ENCODE measurements at places on chromosomes 16 and 17.

DNA sequence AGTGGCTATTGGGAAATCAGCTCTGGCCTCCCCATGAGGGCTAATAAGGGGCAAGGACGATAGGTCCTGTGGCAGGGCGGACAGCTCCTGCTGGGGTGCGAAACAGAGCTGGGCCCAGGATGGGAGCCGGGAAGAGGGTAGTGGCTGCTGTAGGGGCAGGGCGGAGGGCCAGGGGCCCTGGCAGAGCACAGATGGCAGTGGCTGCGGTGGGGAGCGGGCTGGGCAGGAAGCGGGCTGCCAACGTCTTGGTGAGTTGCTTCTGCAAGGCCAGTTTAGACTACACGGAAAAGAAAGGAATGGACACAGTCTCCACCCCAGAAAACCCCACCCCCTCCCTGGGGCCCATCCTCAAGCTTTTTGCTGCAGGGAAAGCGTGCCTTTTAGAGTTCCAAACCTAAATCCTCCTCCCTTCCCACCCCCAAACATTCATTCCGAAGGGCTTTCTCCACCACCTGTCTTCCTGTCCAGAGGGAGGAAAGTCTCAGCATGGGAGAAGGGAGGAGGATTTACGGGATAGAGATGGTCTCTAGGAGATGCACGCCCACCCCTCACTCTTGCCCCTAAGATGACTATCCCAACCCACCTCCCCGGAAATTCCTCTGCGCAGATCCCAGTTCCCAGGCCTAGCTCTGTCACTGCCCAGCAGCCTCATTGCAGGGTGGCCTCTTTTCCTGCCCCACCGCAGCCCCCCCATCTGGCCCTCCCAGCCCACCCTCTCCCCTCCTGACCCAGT is 7.1 kb downstream of the NKIRAS2 start:
- no peak for DNase-seq

GRCh38 chr17:5621026-5621425 is 36.7 kb upstream of the NLRP1 start:
- DNase-seq, result no peak

DNA sequence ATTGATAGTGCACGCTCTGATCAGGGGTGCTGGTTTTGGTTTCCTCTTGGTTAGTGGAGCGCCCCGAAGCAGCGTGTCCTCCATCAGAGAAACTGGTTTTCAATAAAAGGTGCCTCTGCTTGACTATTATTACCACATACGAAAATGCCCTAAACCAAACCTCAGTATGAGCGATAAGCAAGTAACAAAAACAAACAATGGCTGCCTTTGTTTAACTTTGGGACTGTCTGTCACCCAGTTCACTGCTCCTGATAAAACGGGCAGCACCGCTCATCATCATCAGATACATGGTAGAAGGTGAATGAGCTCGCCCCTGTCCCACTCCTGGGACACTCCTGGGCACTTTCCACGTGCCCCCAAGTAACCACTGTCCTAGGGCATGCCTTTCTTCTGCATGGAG is 24.0 kb downstream of the DUSP14 start:
- DNase-seq, result no peak

GRCh38 chr17:48568499-48569239 is 9.5 kb downstream of the HOXB4 start:
- DNase-seq, result no peak

GRCh38 chr16:84643674-84644073 is 4.6 kb upstream of the KLHL36 start:
- DNase-seq, result no peak

GRCh38 chr17:69593716-69594115 is 179.2 kb downstream of the MAP2K6 start:
- no peak for DNase-seq

GRCh38 chr17:80102664-80103448 is 1.5 kb downstream of the GAA start:
- no peak for DNase-seq

DNA sequence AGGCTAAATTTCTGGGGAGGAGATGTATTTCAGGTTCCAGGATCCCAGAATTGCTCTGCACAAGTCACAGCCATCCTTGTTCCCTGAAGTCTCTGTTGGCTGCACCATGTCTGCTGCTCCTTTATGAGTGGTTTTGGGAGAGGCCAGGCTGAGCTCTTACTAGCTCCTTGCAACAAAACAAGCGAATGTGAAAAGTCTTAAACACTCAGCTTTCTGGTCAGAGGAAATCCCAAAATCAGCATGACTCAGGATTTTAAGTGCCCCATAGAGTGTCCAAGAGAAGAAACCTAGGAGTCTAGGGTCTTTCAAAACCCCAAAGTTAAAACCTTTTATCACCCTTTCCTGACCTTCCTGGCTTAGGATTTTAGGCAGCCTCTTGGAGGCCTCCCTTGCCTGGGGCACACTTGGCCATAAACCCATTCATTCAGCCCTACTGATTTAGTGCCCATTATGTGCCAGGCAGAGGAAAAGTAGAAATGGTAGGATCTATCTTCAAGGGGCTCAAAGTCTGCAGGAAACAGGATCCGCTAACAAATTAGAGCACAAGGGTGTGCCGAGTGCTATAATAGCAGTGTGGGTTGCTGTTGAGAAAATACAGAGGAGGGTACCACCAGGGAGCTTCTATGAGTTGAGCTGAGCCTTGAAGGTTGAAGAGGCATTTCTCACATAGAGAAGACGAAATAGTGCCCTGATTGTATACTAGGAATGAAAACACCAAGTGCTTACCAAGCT is 36.9 kb downstream of the SOST start:
- DNase-seq, result no peak

- no peak for DNase-seq
Observed at GRCh38 chr16:66373667-66374066, 7.2 kb downstream of the CDH5 start.

- no peak for DNase-seq
Observed at GRCh38 chr16:15518381-15519351, 84.3 kb downstream of the BMERB1 start.

GRCh38 chr17:13749891-13750235 is 148.1 kb upstream of the HS3ST3A1 start:
- no peak for DNase-seq

- DNase-seq, result no peak
Observed at GRCh38 chr17:79332011-79332554, 257.5 kb downstream of the ENGASE start.

- no peak for DNase-seq
Observed at GRCh38 chr17:48228720-48229119, 121.2 kb downstream of the SNX11 start.

GRCh38 chr16:57069053-57069452 is 23.3 kb upstream of the CPNE2 start:
- DNase-seq, result no peak

DNA sequence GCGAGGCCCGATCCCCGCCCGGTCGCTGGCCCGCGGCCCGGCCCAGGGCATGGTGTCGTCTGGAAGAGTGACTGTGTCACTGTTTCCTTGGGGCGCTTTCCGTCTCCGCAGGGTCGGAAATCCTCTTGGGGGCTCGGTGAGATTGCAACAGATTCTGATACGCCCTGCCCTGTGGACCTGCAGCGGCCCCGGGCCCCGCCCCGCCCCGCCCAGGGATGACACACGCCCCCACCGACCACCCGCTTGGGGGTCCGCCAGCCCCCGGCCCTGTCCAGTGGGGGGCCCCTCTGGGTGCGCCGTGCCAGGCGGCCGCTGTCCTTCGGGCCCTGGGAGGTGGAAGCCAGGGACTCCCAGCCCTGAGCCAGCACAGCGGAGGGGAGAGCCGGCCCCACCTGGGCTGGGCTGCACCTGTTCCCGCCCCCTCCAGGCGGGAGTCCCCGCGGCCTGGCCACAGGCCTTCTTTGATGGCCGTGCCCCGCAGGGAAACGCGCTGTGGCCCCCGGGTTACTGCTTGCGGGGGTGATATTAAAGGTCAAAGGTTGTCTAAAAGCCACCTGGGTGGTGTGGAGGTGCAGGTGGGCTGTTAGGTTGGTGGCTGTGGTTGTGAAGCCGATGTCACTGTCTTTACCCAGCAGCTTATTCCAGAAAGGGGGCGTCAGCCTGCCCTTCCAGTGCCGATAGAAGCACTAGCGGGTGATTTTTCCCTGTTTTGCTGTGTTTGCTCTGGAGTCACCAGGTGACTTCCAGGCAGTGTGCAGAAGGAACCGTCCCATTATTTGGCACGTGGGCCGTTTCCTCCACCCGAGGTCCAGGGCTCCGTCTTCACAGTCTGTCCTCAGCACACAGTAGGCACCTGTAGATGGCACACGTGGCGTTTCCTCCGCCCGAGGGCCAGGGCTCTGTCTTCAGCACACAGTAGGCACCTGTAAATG is 752 bp downstream of the TBC1D24 start:
- DNase-seq, result no peak

DNA sequence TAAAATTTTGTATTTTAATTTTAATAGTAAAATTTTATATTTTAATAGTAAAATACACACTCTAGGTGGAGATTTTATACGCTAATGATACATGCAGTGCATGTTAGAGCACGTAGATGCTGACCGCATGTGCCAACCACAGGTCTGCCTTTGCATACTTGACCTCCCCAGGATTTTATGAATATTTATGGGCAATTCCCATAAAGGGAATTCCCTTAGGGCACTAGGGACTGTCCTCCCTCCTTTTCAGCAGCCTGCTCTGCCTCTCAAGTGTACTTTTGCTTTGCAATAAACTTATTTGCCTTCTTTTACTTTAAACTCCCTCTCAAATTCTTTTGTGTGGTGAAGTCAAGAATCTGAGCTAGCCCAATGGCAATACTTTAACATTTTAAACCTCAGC is 217.7 kb upstream of the CDH8 start:
- no peak for DNase-seq

- no peak for DNase-seq
Observed at GRCh38 chr17:17443173-17443572, 33.6 kb upstream of the MED9 start.

DNA sequence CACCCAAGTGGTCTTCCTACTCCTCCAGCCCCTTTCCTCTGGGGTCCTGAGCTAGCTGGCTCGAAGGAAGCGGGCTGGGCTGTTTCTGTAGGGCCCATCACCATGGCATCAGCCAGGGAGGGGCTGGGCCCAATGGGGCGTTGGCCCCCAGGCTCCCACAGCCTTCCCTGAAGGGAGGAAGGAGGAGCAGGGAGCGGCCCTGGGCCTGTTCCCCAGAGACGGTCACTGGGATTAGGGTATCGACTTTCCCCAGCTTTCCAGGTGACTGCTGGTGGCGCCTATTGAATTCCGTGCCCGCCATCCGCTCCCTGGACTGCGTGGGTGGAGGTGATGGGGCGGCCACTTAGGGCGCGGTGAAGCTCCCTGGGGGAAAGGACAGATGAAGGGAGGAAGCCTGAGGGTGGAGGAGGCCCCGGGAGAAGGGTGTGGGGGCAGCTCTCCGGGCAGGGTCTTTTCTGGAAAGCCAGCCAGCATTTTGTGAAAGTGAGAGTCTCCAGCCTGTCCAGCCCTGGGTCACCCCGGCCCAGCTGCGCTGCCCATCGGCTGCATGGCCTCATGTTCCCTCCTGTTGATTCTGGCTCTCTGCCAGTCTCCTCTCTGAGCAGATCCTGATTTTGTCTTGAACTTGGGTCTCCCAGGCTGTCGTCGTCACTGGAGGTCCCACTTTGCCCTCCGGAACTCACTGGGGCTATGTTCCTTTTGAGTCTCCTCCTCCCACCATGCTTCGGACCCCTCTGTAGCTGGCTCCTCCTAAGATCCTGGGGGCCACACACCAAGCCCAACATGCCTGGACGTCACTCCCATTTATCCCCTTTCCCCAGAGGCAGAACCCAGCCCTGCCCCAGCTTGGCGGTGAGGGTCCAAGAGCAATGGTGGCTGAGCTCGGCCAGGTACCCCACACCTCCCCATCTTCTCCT is 9.8 kb downstream of the NHERF1 start:
- no peak for DNase-seq

- DNase-seq, result no peak
Observed at GRCh38 chr17:51711581-51711980, 446.9 kb downstream of the CA10 start.
